ENCODE measurements at places on chromosomes 2 and 18.

GRCh38 chr2:236956031-236956618 is 129.6 kb upstream of the COPS8 start:
- no peak for DNase-seq

GRCh38 chr18:9849407-9850283 is 36.1 kb upstream of the TXNDC2 start:
- no peak for DNase-seq

DNA sequence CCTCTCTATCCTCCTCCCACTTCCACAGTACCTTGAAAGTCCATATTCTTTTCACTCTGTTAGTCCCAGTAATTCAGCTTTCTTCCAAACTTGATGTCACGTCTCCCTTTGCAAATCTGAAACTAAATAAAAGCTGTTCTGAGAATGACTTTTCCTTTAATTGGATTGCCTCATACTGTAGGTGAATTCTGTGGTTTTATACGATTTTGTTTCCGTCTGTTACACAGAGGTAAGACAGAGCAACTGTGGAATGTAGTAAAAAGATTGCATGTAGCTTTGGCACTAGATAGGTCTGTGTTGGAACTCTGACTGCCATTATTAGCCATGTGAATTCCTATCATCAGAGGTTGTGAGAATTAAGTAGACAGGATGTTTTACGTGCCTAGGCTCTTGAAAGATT is 25.9 kb downstream of the MALT1 start:
- DNase-seq = no peak

DNA sequence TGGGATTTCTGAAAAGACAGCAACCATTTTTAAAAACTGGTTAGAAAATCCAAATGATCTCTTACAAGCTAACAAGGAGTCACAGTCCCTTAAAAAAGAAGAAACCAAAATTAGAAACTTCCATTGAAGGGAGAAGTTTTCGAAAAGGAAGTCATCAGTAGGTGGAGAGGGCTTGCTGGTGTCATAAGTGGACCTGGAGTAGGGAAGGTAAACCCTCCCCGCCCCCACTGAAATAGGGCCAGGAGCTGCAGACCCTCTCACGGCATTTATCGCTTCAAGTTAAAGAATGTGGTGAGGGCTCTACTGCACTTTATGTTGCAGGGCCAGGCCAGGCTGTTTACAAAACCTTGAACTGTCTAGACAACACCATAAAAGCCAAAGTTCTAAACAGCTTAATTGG is 2.9 kb downstream of the HOXD11 start:
- no peak for DNase-seq

- no peak for DNase-seq
Observed at GRCh38 chr2:204255526-204255925, 289.7 kb upstream of the PARD3B start.

GRCh38 chr2:30030361-30030760 is 109.0 kb upstream of the ALK start:
- no peak for DNase-seq

GRCh38 chr2:128732976-128733431 is 414.3 kb upstream of the HS6ST1 start:
- DNase-seq = no peak

DNA sequence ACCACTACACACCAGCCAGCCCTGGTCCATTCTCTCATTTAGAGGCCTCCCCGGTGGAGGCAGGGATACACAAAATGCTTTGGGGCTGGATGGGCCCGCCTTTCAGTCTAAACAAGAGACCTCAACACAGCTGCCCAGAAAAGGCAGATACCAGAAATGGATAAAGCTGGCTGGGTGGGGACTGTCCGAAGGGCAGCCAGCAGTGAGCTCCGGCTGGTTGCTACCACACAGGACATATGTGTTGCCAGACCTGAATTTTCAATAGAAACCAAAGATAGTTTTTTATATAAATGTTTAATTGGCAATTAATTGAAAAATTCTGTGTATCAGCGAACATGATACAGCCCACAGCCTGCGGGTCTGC is 1.4 kb downstream of the GPBAR1 start:
- DNase-seq = no peak

DNA sequence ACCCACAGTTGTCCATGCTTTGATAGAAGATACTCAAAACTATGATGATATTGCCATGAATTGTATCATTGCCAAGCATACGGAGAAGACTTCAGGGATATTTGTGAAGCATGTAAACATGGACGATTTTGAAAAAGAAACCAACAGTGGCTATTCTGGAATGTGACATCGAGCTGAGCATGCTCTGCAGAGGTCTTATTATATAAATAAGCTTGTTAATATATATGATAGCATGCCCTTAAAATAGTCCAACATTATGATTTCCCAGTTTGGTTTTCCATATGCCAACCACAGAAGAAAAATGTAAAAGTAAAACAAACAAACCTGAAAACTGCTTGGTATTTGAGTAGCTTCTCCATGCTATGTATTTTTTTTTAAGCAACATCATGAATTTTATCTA is 159.1 kb downstream of the LNPK start:
- no peak for DNase-seq

DNA sequence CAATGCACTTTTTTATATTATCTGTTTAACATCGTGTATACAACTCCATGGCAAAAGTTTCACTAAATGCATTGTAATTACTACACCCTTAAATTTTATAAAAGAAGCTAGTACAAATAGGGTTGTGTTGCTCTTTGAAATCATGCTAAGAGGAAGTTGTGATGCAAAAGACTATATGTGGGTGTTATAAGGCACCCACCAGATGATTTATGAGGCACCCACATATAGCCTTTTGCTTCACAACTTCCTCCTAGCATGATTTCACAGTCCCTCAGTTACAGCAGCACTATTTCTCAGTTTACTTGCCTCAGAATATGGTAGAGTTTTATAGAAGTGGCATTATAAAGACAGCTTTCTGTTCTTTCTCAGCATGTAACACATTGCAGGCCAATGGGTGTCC is 277.3 kb upstream of the DOK6 start:
- DNase-seq = no peak
